ENCODE measurements at places on chromosomes 3 and 15.

GRCh38 chr3:179234199-179234598 lies 16.7 kb downstream of the KCNMB3 start:
- no peak for DNase-seq

DNA sequence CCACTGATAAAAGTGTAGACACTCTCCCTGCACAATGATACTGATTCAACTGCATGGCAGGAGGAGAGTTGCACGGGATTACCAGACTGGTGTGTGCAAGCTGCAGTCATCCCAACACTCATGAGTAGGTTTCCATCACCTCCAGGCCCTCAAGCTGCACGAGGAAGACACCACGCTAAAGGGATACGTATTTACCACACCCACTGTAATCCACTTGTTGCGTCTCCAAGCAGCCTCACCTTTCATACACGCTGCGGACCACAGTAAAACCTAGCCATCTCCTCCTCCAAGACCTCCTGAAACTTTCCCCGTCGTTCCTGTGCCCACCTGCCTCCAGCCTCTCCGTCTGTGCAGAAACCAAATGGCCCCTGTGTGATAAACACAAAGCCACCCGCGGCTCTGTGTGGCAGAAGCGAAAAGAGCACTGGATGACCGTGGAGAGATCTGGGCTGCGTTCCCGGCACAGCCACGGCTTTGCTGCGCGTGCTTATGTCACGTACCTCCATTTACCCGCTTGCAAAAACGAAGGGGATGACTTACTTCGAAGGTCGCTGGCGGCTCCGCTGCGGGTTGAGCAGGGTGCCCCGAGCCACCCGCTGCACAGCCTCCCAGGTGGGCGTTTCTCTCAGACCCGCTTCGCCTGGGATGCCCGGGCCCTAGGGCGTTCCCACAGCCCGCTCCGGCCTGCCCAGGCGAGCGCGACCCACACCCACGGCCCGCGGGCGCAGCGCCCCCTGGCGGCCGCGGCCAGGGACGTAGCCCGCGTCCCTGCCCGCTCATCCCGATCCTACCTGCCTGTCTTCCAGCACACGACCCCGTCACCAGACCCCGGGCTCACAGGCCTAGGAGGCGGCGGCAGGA lies 643 bp downstream of the ABCC5 start:
- no peak for DNase-seq

DNA sequence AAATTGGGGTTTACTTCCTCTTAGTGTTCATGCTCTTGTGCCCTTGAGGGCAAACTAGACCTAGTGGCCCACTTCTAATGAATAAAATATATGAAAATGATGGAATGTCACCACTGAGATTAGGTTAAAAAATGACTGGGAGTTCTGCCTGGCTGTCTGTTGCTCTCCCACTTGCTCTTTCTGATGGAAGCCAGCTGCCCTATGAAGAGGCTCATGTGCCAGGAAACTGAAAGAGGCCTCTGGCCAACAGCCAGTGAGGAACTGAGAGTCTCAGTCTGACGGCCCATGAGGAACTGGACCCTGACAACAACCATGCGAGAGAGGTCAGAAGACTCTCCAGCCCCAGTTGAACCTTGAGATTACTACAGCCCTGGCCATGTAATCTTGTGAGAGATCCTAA lies 107.1 kb upstream of the FHIT start:
- no peak for DNase-seq

- DNase-seq, result no peak
These were observed at the start of gene LRRFIP2 for GRCh38 chr3:37174532-37175126. Gene LRRFIP2, minus strand, starts transcription at chr3:37174582. Its CDS starts 25,599 bp downstream, at chr3:37148983.

GRCh38 chr15:77904436-77904821 lies 173.1 kb downstream of the TBC1D2B start:
- no peak for DNase-seq

- no peak for DNase-seq
These were observed 43.8 kb upstream of the FGD5 start for GRCh38 chr3:14775011-14775410.

DNA sequence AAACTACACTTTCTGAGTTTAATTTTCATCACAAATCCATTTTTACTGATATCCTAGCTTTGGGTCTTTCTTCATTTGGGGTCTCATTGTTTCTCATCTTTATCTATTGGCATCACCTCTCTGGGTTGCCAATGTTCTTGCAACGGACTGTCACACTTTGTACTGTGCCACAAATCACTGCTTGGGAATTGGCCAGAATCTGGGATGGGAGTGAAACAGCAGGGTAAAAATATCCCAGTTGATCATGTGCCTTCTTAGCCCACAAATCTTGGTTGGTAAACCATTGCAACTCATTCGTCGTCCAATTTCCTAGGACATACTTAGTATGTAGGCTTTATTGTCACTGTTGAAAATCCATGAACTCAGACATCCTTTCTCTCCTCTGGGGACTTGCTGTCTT lies 698.5 kb downstream of the OTOL1 start:
- DNase-seq, result no peak

DNA sequence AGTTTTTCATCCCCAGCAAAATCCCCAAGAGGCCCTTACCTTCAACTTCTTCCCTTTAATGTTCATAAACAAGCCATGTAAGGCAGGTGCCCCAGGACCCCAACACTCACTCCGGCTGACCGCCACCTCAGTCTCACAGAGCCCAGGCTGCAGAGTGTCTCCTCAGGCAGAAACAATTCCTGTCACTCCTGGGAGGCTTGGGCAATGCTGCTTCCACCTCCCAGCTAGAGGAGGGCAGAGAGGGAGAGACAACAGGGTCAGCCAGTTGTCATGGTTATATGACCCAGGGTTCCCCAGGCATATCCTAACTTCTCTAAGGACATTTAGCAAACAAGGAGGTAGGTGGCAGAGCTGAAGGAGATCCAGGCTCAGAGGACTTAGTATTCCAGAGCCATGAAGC lies at the start of gene PLIN1:
TSS of gene PLIN1 (minus strand) at position 156 of the 400 bp plus-strand sequence. CDS start 1,878 bp downstream, outside the sequence.
- no peak for DNase-seq

DNA sequence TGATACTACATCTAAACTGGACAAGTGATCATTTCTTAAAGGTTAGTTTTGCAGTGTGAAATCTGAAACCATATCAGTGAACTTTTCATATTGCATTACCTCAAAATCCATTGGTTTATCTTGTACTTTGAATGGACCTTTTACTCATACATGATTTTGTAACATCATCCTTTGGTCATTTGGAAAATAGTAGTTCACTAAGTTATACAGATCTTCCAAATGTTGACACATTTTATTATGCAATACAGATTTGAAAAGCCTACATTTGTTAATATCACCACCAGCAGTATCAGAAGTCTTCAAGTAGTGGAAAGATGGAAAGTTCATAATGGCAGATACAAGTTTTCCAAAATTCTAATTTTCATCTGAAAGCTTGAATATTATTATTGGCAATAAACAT lies 64.0 kb upstream of the CDV3 start:
- DNase-seq, result no peak

DNA sequence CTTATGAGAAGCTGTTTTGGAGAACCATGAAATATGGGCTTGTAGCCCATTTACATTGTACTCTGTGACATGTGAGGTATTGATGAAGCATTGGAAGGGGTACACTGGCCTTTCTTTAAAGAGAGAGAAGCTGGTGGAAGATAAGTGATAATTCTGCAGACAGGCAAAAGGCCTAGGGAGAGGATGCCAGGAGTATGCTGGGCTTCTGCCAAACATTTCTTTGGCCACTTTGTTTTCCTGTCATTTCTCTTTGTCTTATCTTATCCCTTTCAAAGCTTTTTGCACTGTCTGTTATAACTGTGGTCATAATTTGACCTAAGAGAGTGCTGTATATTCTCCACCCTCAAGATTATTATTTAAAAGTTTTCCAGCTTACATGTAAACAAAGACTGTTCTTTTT lies 109.6 kb upstream of the SEMA6D start:
- no peak for DNase-seq

DNA sequence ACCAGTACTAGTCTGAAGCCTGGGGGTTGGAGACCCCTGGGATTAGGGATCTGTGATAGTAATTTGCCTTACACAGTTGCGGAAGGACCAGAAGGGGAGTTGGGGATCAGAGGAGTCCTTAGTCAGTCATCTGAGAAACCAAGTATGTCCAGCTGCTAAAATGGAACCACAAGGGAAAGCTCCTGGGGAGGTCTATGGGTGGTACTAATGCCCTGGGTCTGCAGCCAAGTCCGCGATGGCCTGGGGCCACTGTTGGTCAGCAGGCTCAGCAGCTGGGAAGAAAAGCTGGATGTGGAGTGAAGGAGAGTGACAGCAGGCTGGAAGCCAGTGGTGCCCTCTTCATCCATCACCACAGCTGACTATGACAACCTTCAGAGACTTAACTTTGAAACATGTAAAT lies 2.2 kb upstream of the ANKDD1A start:
- DNase-seq, result no peak

DNA sequence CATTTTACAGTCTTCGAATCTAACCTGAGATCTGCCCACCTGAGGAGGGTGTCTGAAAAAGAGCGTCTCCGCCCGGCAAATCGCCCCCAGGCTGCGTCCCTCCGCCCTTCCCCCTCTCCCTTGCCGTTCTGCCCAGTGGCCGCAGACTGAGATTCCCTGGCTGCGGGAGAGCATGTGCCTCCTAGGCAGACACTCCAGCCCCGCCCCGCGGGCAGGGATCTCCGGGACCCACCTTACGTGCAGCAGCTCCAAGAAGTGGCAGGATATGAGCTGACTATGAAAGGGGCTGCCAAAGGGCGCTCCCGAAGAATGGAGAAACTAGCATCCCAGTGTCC lies 2.7 kb upstream of the WNT5A start:
- no peak for DNase-seq

DNA sequence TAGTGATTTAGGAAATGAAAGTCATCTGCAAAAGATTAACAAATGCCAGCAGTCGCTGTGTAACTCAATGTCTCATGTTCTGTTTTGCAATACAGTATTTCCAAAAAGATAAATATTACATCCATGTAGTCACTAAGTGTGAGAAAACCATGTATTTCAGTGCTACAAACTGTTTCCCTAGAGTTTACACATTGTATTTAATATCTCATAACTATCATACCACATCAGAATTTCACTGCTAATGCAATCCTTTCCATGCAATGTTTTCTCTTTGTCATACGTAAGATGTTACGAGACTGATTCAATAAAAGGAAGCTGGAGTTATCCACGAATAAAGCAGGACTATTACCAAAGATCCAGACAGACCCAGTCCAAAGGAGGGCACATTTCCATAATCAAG lies 269.4 kb downstream of the GBE1 start:
- no peak for DNase-seq

- no peak for DNase-seq
These were observed 41.1 kb downstream of the VGLL3 start for GRCh38 chr3:86949850-86950249.

DNA sequence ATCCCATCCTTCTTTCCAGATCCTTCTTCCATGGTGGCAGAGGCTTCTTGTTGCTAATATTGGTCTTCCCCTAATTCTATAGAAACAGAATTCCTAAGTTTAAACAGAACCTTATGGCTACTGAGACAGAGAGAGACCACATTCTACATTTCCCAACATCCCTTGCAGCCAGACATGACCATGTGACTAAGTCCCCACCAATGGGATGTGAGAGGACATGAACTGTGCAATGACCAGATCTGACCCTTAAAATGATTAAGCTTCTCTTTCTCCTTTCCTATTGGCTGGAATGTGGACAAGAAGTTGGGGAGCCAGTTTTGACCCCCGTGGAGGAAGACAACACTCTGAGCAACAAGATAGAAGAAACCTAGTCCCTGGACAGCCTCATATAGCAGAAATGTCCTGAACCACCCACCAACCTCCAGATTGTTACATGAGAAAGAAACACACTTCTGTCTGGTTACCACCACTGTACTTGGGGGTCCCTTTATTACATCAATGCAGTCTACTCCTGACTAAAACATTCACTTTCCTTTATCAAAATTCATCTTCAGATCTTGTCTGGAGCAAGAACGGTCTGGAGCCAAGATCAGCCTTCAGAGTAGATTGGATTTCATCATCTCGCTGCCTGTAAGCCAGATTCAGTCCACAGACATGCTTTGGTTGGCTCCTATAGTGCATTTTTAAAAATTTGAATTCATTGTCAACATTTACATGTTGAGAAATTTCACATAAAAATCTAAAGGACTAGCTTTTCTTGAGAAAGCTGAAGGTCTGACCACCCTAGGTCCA lies 183.9 kb downstream of the SHQ1 start:
- DNase-seq, result no peak

GRCh38 chr3:67227030-67227429 lies 228.9 kb downstream of the KBTBD8 start:
- DNase-seq, result no peak

DNA sequence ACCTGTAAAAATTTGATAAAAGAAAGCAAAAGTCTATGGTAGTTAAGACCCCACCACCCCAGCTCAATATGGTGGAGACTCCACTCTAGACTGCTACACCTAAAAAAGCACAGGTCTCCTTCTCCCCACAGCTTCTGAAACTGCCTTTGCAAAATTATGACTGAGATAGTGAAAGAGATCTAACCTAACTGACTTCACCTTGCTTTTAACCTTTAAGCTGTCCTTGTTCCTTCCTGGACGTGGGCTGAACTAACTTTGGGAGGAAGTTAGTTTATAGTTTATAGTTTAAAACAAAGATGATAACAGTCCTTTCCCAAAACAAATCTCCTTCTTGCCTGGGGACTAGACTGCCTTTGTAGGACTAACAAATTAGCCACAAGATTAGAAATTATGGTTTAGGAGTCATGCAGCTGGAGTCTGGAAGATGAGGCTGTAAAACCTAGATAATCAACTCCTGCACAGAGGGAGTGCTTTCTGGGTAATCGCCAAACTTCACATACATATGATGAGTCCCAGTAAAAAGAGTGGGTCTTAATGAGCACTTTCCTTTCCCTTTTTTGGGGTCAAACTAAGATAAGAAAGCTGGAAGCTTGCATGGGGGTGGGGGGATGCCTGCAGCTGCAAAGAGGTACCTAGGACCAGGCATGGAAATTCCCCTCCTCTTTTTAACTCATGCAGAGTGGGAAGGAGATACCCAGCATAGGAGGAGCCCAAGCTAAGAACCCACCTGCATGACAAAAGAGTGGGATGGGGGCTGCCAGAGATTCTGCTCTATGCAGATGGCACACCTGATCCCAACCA lies 17.5 kb downstream of the CCR8 start:
- DNase-seq, result no peak

DNA sequence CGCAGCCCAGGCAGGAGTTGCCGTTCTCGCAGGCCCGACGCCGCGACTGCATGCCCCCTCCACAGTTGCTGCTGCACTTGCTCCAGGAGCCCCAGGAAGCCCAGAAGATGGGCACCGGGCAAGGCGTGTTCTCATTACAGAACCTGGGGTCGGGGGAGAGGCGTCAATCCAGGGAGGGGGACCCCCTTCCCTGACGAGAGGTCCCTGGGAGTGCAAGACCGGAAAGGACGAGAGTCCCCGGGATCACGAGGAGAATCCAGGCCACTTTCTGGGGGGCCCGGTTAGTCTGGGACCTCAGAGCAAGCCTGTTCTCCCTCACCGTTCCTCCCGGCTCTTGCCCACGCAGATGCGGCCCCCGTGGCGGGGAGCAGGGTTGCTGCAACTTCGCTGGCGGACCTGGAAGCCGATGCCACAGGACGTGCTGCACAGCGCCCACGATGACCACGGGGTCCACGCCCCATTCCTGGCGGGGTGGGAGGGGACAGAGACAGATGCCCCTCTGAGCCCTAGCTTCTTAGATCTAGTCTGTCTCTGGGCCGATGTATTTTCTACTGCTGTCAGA lies 113.9 kb downstream of the SEMA5B start:
- DNase-seq, result no peak

Data from T follicular helper cell (primary cell).